RPMI7951 (cell line): ENCODE measurements at places on chromosomes 2 and 18. TPM values are rescaled to one million over a fixed set of nuclear protein-coding genes. Genes with fewer than 3 reads are reported as not detected.
A peak's percentile ranks its signal among the peaks of the same experiment; 100 is the strongest.

GRCh38 chr2:148023861-148024260, 3.0 kb downstream of the MBD5 start:
- no peak for DNase-seq

Gene KATNAL2
- total RNA-seq = 4.3 and 5.8 TPM in 2 replicates

Gene EGR4
- not detected in 2 replicates for total RNA-seq

Gene STON1
- total RNA-seq = 6.7 and 7.0 TPM in 2 replicates

Gene NCKAP5
- total RNA-seq = 0.49 and 1.1 TPM in 2 replicates

Gene NT5DC4
- not detected in 2 replicates for total RNA-seq

Gene BCL11A
- under 0.01 TPM in 1 of 2 replicates, not detected in the other for total RNA-seq

GRCh38 chr2:117785740-117786139, 28.8 kb upstream of the DDX18 start:
- peak; percentile 44 for DNase-seq

GRCh38 chr2:27350106-27350693, 6.4 kb downstream of the GTF3C2 start:
- DNase-seq = no peak

Gene SLC5A7
- total RNA-seq = not detected in 2 replicates

Gene LIPG
- 0.60 and 2.2 TPM in 2 replicates for total RNA-seq

DNA sequence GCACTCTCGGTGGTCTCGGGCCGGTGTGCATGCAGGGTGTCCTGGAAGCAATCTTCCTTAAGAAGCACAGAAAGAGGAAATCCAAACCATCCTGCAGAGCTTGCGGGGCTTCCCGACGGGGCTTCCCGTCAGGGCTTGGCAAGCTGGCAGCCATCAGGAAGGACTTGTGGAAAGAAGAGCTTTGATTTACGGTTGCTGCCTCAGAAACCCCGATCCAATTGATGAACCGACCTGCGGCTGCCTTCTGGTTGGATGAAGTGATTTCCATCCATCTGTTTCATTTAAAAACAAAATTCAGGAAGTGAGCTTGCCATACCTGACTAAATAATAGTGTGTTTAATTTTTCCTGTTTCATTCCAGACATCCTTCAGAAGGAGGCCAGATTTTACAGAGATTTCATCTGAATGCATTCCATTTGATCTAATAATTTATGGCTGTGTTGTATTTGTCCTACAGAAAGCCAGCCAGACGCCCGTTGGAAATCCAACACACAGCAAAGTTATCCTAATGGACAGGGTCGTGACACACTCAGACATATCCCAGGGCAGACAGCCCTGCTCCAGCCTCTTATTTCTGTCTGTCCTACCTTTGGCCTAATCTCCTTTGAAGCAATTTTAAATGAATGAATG, 141.3 kb downstream of the SEPTIN10 start:
- DNase-seq = no peak

DNA sequence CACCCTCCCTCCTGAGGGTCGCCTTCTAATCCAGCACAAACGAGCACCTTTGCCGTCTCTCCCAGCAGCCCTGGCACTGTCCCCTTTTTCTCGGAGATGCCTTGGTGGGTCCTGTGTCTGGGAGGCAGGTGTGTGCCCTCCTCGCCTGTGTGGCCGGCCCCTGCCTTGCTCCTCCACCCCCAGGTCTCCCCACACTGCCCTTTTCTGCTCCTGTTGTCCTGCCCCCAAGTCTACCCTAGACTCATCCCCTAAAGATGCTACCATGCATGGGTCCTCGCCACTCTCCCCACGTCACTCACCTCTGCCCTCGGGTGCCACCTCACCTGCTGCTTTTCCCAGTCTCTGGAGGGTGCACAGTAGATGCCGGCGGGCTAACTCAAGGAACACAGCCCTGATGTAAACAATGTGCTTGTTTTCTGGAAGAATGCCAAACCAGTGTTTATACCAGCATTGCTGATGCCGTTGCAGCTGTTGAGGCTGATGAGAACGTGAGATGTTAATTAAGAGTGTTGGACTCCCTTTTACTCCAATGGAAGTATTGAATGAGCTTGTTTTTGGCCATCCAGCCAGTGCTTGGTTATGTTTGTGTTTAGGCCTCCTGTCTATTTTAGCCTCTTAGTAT, 223.1 kb downstream of the AGAP1 start:
- peak; percentile 8 for DNase-seq

Gene RAB6C
- total RNA-seq = not detected in 2 replicates

DNA sequence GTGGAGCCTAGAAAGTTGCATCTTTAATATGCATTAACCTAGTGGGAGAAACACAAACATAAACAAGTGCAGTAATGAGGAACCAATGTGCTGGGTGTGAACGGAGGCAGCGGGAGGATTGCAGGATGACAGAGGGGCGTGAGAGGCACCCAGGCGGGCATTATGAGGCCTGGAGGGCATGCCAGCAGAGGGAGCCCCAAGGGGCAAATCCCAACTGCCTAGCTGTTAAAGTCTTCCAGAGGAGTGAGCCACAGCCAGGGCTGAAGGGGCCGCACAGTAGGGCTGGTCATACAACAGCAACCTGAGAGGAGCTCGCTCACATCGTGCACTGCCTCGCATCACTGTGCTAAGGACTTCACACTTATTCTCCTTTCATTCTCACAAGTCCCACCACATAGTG, 13.3 kb upstream of the PRELID3A start:
- DNase-seq = no peak

Gene NYAP2
- total RNA-seq = not detected in 2 replicates

Gene MARCO
- total RNA-seq = not detected in 2 replicates

DNA sequence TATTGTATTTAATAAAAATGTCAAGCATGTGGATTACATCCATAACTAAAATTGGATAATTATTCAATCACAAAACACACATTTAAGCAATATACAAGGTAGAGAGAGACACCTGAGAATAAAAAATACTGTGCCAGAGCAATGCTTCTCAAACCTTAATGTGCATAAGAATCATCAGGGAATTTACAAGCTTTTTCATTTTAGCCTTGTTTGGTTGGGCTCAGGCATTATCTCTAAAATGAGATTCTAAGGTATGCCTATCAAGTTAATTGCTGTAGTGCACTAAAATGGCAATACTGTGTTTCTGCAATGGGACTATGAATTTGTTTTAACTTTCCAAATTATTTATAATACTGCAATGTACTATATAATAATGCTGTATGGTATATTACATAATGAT, 983 bp downstream of the MOB1A start:
- DNase-seq = no peak

DNA sequence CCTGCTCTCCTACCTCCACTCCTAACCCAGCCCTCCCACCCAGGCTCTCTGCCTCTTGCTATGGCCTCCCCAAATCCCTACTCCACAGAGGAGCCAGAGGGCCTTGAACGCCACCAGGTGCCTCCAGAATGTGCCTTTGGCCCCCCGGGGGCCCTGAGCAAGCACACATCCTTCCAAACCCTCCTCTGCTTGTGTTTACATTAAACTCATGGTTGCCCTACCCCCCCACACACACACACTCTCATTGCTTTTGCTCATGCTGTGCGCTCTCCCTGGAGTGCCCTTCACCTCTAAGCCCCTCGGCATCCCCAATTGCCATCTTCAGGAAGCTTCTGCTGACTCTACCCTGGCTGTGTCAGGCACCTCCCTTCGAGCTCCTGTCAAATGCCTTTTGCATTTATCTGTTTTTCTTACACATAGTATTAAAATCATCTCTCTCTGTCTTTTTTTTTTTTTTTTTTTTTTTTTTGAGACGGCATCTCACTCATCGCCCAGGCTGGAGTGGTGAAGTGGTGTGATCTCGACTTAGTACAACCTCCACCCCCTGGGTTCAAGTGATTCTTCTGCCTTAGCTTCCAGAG, 16.3 kb upstream of the TET3 start:
- DNase-seq = no peak

GRCh38 chr18:49886891-49887764, 73.8 kb upstream of the ACAA2 start:
- DNase-seq = no peak

Gene MRO
- not detected in 2 replicates for total RNA-seq

- DNase-seq = peak; percentile 68
Observed at GRCh38 chr2:145110668-145111356, 590.9 kb upstream of the ZEB2 start.

GRCh38 chr2:232460171-232460570, 4.2 kb downstream of the ALPI start:
- DNase-seq = no peak

Gene HOXD4
- 7.2 and 9.6 TPM in 2 replicates for total RNA-seq

- no peak for DNase-seq
Observed at GRCh38 chr2:238912228-238912915, 64.5 kb downstream of the TWIST2 start.

Gene PFN4
- 2.4 and 3.4 TPM in 2 replicates for total RNA-seq

Gene SLC9A2
- total RNA-seq = not detected in 2 replicates

Gene VIL1
- total RNA-seq = not detected in 2 replicates

DNA sequence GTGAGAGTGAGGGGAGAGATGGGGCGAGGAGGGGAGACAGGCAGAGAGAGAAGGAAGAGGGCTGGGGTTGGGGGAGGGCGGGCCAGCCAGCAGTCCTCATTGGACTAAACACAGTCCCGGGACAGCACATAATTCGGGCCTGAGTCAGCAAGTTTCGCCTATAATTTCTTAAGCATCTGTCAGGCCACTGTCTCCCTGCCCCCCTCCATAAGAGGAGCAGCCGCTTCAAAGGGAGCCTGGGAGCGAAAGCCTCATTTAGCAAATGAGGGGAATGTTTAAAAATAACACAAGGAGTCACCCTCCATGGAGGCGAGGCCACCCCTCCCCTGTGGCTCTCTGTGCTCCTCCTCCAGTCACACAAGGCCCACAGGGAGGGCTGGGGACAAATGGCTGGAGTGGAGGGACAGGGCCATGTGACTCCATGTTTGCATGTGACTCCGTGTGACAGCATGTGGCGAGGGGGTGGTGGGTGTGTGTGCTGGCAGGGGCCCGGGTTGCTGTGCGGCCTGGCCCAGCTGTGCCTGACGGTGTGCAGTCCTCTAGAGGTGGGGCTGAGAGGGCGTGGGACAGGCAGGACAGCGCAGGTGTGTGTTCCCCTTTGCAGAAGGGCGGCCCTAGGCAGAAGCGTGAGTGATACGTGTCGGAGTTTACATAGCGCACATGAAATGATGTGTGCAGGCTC, 162.4 kb downstream of the CELF4 start:
- DNase-seq = peak; percentile 94

DNA sequence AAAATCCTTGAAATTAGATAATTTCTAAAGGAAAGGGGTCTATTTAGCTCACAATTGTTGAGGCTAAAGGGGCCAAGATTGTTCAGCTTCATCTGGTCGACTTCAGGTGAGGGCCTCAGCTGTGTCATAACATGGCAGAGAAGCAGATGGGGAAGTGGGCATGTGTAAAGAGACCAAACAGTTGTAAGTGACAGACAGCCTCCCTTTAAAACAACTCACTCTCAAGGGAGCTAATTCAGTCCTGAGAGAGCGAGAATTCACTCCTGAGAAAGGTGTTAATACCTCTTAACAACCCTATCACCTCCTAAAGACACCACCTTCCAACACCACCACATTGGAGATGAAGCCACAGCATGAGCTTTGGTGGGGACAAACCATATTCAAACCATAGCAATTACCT, 62.4 kb downstream of the KCMF1 start:
- no peak for DNase-seq

GRCh38 chr18:69558052-69558451, 157.4 kb downstream of the DOK6 start:
- no peak for DNase-seq

Gene MYOM1
- 0.10 TPM in 1 of 2 replicates, not detected in the other for total RNA-seq

GRCh38 chr2:4219101-4219500, 515.7 kb downstream of the DCDC2C start:
- DNase-seq = no peak

GRCh38 chr2:46351750-46352138, 54.5 kb downstream of the EPAS1 start:
- DNase-seq = no peak

Gene ZAP70
- total RNA-seq = 2.0 and 2.1 TPM in 2 replicates

- no peak for DNase-seq
Observed at GRCh38 chr2:123692121-123692520, 333.0 kb upstream of the CNTNAP5 start.

Gene CD8A
- not detected in 2 replicates for total RNA-seq

Gene NEU4
- not detected in 2 replicates for total RNA-seq

DNA sequence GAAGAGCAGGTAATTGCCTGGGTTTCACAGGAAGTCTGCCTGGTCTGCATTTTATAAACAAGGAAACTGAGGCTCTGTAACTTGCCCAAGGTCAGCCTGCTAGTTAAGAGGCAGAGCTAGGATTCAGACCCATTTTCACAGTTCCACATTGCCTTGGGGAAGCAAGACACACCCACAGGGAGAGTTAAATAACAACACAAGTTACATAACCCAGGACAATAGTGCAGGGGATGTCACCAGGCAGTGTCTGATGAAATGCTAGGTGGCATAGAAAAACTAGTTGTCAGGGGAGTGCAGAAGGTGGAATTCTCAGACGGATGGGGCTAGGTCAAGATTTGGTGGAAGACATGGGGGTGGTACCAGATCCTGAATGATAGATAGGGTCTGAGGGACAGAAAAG, 69.7 kb downstream of the PRKCE start:
- DNase-seq = no peak

GRCh38 chr2:66334237-66335029, 100.5 kb upstream of the MEIS1 start:
- DNase-seq = peak; percentile 63

- no peak for DNase-seq
Observed at GRCh38 chr2:4597400-4597799, 894.0 kb downstream of the DCDC2C start.

- DNase-seq = no peak
Observed at GRCh38 chr2:120225549-120226065, 2.4 kb upstream of the TMEM185B start.

- DNase-seq = no peak
Observed at GRCh38 chr18:76568731-76569130, 73.7 kb upstream of the ZNF516 start.

GRCh38 chr2:160397530-160397865, 96.1 kb downstream of the RBMS1 start:
- no peak for DNase-seq

- no peak for DNase-seq
Observed at GRCh38 chr2:120348737-120349439, 3.0 kb downstream of the INHBB start.
